ENCODE measurements at places on chromosomes 6 and 20.
A peak's percentile ranks its signal among the peaks of the same experiment; 100 is the strongest.

DNA sequence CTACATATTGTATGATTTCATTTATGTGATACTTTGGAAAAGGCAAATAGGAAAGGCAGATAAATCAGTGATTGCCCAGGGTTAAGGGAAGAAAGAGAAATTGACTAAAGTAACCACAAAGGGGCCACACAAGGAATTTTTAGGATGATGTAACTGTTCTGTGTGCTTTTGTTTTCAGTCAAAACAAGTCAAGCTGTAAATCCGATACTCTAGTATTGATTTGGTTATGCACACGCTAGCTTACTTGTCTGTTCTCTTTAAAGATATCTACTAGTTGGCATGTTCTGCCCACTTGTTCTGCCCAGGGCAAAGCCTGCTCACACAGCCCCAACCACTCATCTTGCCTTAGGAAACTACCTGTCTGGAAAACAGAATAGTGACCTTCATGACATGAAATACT is 6.4 kb downstream of the FBXL4 start:
- no peak for DNase-seq

DNA sequence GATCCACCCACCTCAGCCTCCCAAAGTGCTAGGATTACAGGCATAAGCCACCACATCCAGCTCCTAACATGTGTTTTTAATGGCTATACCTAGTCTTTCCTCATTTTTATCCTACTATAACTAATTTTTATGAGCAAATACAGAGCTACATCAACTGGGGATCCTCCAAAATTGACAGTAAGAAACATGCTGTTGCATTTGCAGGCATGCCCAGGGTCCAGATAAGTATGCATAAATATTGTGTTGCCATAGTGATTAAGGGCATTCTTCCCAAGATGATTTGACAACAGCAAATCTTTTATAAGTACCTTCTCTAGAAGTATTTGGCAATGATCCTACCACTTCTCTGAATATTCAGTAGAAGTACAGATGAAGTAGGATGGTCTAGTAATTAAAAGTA is 41.9 kb upstream of the MOXD1 start:
- DNase-seq = no peak

- no peak for DNase-seq
Observed at GRCh38 chr20:16451982-16452381, 121.3 kb downstream of the KIF16B start.

DNA sequence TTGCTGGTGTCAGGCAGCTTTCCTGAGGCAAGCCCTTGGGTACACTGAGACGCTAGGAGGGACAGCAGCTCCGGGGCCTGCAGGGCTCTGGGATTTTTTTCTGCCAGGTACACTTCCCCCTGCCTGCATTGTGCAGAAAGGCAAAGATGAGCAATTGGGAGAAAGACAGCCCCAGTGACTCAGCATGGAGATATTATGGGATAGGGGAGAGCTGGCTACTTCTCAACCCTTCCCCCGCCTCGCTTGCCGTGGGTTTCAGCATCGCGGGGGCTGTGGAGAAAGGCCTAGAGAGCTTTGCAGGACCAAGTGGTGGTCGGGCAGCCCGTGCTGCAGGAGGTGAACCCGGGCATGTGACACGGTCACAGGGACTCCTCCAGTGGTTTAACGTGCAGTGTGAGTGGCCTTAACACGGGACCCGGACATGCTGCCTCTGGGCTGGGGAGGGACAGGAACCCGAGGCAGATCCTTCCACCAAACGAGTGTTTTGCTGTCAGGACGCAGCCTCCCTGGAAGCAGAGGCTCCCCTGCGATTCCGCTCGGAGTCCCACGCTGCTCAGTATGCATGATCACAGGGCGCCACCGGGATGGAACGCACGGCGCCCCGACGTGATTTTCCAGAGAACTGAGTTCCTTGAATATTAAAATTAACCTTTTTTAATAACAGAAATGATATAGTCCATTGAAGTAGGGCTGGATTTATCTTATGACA is 139.9 kb downstream of the CDH4 start:
- DNase-seq = no peak

- DNase-seq = no peak
Observed at GRCh38 chr6:137879885-137880745, 13.1 kb downstream of the TNFAIP3 start.

DNA sequence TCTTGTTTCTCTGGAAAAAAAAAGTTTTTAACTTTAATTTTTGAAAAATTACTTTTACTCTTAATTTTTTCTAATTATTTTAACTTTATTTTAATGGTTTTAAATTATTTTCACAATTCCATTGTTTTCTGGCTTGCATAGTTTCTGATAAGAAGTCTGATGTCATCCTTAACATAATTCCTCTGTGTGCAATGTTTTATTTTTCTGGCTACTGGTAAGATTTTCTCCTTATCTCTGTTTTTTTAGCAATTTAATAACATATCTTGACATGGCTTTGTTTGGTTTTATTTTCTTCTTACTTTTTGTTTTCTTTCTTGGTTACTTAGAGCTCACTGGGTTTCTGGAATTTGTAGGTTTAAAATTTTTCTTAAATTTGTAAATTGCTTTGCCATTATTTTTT is 114.8 kb downstream of the TBXT start:
- DNase-seq = no peak

DNA sequence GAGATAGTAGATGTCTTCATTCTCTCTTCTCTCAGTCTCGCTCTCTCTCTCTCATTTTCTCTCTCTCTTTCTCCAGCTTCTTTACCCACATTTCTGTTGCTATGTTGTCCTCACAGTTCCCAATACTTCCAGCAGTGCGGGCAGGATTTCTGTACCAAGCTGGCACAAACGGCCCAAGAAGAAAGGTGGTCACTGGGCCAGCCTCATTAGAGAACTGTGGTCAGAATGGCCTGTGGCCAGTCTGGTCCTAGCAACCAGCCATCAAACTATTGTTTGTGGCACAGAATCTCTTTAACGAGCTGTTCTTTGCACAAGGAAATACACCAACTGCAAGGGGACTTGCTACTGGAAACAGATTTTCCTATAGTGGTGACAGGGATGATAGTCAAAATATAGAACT is 81.3 kb downstream of the SEL1L2 start:
- DNase-seq = no peak

GRCh38 chr6:122422614-122423267 is 23.3 kb downstream of the HSF2 start:
- no peak for DNase-seq

- DNase-seq = no peak
Observed at GRCh38 chr20:26135325-26136110, 438.9 kb upstream of the ZNF337 start.

DNA sequence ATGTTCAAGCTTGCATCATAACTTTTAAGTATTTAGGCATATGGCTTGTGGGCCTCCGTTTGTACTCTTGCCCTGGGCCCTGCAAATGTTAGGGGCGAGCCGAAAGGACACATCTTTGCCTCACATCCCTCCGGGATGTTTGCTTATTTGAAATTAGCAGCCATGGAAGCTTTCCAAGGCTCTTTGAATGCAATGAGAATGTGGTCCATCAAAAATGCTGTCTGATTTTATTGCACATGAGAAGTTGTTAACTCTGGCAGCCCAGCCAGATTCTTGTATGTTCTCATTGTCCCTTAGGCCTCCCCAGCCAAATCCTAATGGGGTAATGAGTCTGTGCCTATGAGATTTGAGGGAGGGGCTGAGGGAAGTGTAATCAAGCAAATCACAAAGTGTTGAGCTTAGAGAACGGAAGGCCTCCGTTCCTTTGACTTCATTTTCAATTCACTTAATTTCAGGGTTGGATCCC is 261.2 kb upstream of the MARCKS start:
- no peak for DNase-seq

DNA sequence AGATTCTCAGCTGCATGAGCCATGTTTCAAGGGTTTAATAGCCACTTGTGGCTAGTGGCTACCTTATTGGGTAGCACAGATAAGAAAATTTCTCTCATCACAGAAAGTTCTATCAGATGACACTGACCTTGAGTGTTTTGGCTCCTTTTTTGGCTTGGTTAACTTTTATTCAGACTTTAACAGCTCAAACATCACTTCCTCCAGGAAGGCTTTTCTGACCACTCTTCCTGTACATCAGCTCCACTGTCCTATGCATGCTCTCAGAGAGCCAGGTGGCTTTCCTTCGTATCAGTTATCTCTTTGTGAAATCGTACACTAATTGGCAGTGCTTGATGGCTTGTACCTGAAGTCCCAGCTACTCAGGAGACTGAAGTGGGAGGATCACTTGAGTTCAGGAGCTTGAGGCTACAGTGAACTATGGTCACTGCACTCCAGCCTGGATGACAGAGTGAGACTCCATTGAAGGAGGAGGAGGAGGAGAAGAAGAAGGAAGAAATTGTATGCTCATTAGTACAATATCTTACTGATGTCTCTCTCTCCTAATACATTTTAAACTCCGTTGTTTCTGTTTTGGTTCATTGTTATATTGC is 10.7 kb downstream of the MAFB start:
- DNase-seq = no peak

- no peak for DNase-seq
Observed at GRCh38 chr6:13063300-13063918, 264.9 kb downstream of the TBC1D7 start.

- no peak for DNase-seq
Observed at GRCh38 chr20:11375335-11375734, 542.4 kb upstream of the BTBD3 start.

- DNase-seq = peak; percentile 46
Observed at GRCh38 chr20:45095805-45096238, 5.1 kb downstream of the KCNS1 start.

DNA sequence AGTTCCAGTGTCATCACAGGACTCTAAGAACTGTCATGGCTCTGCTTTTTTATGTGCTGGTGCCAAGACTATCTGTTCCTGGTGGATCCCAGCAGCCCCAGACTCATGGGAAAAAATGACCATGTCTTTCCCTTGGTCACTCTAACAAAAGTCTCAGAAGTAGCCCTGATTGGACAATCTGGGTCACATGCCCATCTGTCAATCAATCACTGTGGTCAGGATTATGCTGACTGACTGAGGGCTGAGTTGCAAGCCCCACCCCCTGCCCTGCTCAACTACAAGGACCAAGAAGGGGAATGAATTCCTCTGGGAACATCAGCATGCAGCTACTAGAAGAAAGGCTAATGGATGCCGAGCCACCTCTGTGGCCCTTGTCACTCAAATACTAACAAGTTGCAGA is 91.6 kb downstream of the EDN3 start:
- no peak for DNase-seq

DNA sequence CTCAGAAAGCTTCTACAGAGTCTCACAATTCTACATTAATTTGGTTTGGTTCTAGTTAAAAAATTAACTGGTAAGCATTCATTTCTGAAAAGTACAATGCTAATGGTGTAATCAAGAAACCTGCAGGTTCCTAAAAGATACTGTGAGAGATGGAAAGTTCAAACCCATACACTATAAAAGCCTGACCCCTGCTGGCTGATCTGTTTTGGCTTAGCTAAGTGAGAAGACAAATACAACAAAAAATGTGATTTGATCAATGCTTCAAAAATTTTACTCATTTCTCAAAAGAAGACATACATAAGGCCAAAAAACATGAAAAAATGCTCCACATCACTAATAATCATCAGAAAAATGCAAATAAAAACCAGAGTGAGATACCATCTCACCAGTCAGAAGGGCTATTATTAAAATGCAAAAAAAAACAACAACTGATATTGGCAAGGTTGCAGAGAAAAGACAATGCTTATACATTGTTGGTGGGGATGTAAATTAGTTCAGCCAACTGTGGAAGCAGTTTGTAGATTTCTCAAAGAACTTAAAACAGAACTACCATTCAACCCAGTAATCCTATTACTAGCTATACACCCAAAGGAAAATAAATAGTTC is 102.8 kb downstream of the MOXD1 start:
- no peak for DNase-seq

- no peak for DNase-seq
Observed at GRCh38 chr20:11101243-11101642, 427.4 kb upstream of the JAG1 start.

- no peak for DNase-seq
Observed at GRCh38 chr6:28725890-28726348, 197.9 kb downstream of the TRIM27 start.

GRCh38 chr6:25219216-25219916 is 59.8 kb upstream of the CARMIL1 start:
- DNase-seq = no peak

GRCh38 chr6:13847326-13848050 is 33.1 kb upstream of the MCUR1 start:
- DNase-seq = no peak

GRCh38 chr6:112302142-112302705 is 44.9 kb upstream of the RFPL4B start:
- DNase-seq = no peak

DNA sequence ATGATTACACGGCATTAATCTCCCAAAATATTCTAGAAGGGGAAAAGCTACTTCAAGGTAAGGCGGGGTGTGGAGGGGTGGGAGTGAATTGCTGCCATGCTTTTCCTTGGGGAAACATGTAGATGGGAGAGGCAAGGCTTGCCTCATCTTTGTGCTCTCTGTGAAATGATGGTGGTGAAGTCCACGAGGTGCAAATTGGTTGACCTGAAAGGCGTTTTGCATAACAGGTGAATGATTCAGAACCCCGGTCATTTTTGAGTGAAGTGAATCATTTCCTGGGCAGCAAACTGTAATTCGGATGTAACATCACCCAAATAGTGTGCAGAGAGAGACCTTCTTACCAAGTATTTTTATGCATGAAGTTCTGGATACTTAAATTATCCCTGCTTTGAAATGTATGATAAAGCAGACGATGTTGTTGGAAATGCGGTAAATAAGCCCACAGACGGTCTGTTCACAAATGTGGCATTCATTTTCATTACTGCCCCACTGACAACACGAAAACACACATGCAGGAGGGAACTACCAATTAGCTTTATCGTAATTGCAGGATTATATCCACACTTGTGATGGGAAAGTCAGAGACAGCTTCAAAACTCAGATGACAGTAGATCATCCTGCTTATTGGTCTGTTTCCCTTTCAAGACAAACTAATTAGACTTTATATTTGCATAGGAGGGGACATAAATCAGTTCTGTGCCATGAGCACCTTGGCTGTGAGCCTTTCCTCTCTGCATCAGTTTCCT is 3.0 kb downstream of the CDH4 start:
- no peak for DNase-seq

GRCh38 chr20:57004416-57004815 is 262.0 kb downstream of the BMP7 start:
- no peak for DNase-seq

- DNase-seq = no peak
Observed at GRCh38 chr6:160252073-160252813, 6.4 kb downstream of the SLC22A2 start.

GRCh38 chr6:28816909-28817807 is 106.6 kb downstream of the TRIM27 start:
- no peak for DNase-seq
